ENCODE measurements at places on chromosomes 2 and 18.

DNA sequence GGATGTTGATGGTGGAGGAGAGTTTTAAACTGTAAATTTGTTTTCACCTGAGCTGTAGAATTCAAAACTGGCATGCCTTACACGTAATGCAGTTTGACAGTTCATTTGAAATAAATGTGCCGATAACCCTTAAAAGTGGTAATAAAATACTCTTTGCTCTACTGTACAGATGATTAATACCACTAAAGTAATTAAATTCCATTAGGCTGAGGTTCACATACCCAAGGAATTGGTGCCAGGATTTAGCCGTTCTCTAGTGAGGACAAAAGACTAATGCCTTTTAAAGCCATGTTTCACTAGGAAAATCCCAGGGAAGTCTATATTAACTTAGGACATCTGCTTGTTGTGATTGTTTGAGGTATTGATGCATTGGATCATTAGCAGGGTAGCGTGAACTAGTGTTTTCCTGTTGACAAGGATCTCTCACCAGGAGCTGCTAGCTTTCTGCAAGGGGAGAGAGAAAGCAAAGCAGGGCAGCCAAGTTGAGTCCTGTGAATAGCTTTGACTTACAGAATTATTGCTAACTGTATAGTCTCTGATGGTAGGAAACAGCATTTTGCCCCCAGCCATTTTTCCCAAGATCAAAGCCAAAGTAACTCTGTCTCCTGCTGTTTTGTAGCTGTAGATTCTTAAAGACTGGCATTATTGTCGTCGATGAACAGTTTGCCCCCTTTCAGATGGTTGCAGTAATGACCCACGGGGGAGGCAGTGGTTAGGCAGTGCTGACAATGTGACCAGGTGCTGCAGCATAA, 280.9 kb upstream of the FANCL start:
- no peak for DNase-seq

DNA sequence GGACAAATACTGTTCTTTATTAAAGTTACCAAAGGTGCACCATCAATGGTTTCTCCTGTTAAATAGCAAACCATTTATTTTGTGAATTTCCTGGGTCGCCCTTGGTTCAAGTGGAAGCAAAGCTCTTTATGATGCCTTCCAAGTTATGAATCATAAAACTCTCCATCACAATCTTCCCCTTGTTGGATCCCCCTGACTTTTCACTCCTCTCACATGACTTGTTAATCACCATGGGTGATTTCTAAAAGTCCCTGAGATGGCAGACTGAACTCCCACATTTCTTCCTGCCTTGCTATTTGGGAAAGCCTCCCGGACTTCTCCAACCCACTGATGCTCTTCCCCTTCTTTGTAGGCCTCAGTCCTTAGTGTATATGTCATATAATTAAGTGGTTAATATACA, 176.0 kb downstream of the THADA start:
- DNase-seq, result no peak

DNA sequence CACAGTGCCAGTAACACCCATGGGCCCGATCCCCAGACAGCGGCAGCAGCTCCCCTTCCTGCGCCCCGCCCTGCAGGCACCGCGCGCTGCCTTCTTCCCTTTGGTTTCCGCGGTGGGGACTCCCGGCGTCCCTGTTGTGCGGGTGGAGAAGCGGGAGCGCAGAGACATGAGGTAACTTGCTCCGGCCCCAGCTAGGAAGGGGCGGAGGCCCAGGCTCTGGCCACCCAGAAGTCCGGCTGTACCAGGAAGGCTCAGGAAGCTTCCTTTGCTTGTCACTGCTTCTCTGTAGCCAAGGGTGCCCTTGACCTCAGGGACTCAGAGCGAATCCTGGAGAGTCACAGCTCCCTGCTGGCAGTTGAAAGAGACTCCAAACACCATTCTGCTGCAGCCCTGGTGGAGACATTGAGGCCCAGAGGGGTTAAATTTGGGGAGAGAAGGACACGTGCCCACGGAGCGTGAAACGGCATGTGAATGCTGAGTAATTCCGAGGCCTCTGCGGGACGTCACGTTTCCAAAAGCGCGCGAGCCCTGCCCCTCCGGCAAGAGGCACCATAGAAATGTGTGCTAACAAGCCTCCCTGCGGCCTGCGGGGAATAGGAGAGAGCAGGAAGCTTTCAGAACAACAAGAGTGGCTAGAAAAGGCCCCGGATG, 6.7 kb upstream of the ADCY3 start:
- DNase-seq, result no peak

- no peak for DNase-seq
Measured at GRCh38 chr2:17160594-17160993, 357.6 kb downstream of the RAD51AP2 start.

GRCh38 chr2:181142514-181142913, 162.1 kb downstream of the UBE2E3 start:
- DNase-seq, result no peak

DNA sequence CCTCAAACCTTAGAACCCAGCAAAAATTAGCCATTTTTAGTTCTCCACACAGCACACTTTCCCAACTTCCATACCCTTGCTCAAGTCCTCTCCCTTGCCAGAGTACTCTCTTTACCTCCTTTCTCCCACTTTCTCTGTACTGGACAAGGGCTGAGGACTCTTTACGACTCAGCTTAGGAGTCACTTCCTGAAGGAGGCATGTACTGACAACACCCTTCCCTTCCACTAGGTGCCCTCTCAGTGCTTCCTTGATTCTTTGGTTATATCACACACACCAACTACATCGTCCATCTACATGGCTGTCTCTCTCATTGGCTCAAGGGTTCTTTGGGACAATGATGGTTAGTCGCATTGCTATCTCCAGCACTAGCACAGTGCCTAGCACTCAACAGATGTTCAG, 5.2 kb upstream of the C18orf63 start:
- no peak for DNase-seq

GRCh38 chr2:64831134-64831976, 157.8 kb upstream of the SLC1A4 start:
- peak; percentile 78 for DNase-seq

GRCh38 chr2:71603311-71603811, 150.0 kb downstream of the DYSF start:
- no peak for DNase-seq

DNA sequence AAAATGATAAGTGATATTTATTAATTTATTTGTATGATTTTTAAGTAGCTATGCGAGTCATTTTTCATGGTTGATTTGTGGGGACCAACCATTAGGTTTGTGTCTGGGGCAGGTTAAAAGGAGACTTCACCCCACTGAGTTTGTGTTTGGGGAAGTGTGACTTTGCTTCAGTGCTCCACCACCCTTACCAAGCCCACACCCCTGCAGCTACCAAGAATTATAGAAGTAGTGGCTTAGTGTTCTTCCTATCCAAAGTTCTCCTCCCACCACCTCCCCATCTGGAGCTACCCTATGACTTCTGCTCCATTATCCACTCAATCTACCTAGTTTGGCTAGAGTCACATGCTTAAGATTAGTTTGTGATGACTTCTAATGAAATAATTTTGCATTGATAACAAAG, 182.1 kb upstream of the ZEB2 start:
- DNase-seq, result no peak

GRCh38 chr2:120869036-120869729, 133.5 kb downstream of the GLI2 start:
- DNase-seq, result no peak

DNA sequence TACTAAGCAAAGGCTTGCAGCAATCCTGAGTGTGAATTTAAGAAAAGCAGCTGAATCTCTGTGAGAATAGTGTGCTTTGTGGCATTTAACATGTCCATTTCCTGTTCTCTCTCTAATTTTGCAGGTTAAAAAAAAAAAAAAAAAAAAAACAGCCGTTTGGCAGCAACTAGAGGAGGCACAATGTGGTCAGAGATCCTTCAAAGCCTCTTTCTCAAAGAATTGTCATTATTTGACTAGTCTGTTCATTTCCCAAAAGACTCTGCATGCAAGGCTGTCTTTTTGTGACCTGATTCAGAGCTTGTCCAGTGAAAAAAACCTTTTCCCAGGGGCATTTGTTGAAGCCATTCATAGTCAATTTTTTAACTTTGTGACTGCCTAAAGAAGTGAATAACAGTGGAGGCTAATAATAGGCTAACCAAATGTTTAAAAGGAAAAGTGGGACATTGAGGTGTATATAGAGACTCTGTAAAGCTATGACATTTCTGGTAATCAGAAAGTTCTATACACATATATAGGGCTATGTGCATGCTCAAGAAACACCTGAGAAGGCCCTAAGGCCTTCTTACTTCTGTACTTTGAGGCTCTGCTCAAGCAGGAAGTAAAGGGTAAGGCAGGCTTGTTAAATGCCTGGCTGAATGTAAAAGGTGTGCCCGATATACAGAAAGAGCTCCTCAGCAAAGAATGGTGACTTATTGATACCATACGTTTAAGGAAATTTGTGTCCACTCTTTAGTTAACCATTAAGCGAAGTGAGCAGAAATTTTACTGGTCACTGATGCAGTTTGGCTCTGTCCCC, 289.6 kb upstream of the RAB6C start:
- DNase-seq, result no peak

GRCh38 chr2:236657215-236657614, 87.6 kb downstream of the ACKR3 start:
- no peak for DNase-seq

GRCh38 chr2:46303233-46303632, 6.0 kb downstream of the EPAS1 start:
- DNase-seq, result no peak

DNA sequence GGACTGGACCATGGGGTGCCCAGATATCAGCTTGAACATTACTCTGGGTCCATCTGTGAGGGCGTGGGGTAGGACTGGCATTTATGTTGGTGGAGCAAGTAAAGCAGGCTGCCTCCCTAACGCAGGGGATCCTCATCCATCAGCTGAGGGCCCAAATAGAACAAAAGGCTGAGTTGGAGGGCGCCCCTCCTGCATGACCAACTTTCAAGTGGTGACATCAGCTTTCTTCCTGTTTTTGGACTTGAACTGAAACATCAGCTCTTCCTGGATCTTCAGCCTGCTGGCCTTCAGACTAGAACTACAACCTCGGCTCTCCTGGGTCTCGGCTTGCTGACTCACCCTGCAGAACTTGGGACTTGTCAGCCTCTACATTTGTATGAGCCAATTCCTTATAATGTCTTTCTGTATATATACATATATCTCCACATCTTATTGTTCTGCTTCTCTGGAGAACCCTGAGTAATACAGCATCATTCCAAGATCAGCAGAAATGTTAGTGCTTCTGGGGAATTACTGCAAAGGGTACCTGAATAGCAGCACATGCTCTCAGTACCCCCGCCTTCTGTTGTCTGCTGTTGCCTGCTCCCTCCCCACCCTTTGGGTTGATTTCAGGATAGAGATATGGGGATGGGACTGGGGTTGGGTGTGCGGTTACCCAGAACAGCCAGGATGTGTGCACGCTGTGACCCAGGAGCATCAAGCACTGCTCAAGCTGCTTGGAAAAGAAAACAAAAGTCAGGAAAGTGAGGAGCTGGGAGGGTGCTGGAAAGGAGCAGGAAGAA, 20.0 kb downstream of the TMEM127 start:
- DNase-seq, result no peak

DNA sequence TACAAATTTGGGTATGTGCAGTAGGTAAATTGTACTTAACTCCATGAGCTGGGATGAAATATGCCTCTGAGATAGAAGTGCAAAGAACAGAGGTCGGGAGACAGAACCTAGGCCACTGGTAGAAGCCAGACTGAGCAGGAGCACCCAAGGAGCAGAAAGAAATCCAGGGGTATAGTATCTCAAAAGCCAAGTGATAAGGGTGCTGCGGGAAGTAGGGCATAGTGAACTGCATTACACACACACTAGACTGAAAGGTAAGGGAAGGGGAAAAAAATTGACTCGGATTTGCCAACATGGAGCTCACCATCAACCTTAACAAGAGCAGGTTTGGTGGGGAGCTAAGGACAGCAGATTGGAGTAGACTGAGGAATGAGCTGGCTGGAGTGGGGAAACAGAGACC, 89.3 kb upstream of the TMEM247 start:
- DNase-seq, result no peak

DNA sequence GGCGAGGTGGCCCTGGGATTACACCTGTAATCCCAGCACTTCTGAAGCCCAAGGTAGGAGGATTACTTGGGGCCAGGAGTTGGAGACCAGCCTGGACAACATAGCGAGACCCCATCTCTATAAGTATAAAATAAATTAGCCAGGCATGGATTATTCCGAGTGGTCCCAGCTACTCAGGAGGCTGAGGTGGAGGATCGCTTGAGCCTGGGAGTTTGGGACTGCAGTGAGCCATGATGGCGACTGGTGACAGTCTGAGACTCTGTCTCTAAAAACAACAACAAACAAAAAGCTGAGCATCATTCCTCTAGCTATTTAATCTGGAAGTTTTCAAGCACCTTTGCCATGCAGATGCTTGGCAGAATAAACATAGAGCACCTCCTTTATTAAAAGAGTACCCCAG, 21.8 kb upstream of the FAHD2A start:
- no peak for DNase-seq

DNA sequence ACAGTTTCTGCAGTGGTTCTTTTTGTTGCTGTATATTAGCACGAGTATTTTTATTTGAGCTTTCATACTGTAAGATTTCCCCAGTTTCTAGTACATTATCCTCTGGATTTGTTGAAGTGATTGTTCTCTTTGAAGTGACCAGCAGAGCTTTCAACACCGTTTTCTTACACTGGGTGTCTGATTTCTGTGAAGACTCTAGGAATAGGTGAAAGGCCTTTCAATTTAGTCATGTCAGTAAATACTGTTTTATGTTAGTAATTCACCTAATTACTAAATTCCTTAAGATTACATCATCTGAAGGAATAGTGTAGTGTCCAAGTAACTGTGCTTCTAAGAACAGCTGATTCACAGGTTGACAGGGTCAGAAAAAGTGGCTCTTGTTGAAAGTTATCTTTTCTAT, 2.3 kb downstream of the PPM1B start:
- no peak for DNase-seq

DNA sequence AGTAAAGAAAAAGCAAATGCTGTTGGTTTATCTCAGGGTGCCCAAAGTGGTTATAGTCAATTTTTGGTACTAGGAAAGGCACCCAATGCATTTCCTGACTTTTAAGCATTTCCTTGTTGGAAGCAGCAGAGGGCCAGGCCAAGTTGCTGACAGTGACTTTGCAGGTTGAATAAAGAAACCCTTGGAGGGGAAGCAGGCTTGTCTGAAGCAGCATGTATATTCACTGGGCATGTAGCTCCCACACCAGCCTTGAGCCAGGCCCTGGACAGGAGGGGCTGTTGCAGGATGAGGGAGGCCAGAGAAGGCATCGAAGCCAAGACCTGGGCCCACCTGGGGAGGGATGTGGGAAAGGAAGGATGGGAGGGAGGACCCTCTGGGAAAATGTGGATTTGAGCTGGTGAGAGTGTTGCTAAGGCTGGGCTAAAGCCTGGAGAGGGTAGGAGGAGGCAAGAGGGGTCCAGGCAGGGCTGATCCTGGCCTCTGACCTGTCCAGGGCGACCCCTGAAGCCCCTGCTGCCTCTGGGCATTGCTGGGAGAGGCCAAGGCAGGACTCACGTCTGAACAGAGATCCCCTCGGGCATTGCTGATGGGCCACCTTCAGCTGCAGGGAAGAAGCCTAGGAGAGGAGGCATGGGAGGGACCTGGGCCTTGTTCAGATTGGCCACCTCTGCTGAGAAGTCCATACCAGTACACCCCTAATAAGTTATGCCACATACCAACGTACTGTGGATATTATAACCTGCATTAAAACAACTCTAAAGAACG, 79.6 kb downstream of the STPG4 start:
- DNase-seq, result no peak
